ENCODE measurements at places on chromosomes 4 and X.

- DNase-seq, result no peak
These were observed 250.5 kb upstream of the PRKX start for GRCh38 chrX:3963980-3964379.

GRCh38 chr4:159398236-159398638, 295.4 kb downstream of the RAPGEF2 start:
- DNase-seq, result no peak

DNA sequence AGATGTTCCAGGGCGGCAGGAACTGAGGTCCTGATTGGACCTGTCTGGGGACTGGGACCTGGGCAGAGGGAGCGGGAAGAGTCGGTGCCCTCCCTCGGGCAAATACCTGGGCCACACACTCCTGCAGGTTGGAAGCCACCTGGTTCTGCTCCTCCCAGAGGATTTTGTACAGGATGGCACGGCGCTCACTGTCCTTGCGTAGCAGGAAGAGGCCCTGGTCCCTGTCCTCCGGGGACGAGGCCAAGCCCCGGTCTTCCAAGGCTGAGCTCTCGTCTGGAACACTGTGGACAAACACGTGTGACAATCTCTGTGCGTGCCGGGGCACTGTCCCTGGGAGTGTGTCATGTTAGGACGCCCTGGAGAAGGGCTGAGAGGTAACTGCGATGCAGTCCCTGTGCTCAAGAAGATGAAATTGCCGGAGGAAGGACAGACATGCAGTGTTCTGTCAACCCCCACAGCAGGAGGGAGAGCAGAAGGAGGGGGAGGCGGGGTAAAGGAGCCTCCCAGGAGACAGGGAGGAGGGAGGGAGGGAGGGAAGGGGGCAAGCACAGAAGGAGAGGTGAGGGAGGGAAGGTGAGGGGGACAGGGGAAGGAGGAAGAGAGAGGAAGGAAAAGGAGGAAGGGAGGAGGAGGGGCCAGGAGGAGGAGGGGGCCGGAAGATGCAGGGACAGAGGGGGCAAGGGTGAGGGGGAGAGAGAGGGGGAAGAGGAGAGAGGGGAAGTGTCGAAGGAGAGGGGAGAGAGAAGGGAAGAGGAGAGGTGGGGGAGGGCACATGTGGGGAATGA, 29.0 kb downstream of the PDHA1 start:
- DNase-seq, result peak; percentile 11

DNA sequence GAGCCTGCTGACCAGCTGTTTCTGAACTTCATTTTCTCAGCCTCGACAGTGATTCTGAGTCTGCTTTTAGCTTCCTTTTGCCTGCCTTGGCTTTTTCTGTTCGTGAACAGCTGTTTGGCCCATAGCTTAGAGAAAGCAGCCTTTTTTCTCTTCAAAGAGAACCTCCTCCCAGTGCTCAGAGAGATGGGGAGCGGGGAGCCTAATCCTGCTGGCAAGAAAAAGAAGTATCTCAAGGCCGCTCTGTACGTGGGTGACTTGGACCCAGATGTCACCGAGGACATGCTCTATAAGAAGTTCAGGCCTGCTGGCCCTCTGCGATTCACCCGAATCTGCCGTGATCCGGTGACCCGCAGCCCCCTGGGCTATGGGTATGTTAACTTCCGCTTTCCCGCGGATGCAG, 756 bp downstream of the PABPC5 start:
- no peak for DNase-seq

- DNase-seq, result no peak
These were observed 731.1 kb upstream of the DIAPH2 start for GRCh38 chrX:95953564-95953963.

DNA sequence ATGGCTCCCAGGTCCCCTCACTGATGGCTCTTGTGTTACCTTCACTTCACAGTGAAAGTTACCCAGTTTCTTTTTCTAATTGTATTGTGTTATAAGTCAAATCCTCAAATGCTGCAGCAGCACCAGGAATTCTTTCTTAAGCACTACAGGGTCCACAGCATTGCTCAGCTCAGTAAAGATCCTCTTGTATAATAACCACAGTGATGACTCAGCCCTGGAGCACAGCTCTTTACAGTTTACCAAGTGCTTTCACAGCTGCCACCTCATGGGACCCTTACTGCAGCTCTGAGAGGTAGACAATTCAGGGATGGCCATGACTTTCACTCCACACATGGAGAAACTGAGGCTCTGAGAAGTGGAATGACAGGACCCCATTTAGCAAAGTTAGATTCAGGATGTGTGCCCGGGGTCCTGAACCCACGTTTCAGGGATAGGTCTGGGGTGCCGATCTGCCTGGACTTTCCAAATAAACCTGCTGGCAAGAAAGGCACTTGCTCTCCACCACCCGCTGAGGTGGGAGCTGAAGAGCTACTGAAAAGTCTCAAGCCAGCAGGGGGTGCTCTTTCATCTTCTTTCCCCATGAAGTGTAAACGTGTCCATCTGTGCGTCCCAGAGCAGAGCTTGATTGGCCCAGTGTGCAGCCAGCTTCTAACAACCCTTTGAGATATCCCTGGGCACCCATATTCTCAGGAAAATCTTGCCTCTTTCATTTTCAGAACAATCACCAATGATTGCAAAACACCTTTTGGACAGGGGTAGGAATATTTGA, 35.7 kb upstream of the GABRQ start:
- DNase-seq, result peak; percentile 47

DNA sequence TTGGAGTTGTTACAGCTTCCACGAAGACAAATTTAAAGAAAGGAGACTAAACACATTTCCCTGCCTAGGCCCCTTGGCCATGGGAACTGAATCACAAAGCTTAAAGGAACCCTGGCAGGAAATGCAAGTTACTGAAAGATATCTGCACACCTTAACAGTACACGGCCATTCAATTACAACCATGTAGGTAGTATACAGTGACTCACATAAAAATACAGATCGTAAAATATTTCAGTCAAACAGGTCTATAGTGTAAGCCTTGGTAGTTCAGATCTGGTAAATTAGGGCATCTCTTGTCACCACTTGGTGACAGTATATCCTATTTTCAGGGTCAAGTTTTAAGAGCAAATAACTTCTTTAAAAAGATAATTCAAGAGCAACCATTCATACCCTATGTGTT, 112.0 kb downstream of the ATG4A start:
- DNase-seq, result no peak

GRCh38 chrX:41086627-41086932, 1.3 kb downstream of the USP9X start:
- DNase-seq, result no peak

DNA sequence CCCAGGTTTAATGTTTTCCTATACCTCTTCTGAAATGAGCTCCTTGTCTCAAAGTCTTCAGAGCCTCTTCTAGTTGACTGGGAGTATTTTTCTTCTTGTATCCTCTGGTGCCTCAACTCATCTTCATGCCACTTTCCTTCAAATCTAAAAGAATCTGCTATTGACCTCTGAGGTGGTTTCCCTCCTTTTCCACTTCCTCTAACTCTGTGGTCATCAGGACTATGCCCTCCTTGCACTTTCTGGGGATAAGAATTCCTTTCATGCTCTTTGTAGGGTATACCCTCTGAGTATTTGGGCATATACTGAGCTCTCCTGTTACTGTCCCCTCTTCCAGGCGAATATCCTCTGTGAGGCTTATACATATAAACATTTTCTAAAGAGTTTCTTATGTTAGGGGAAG, 24.8 kb downstream of the BCLAF3 start:
- DNase-seq, result no peak

- no peak for DNase-seq
These were observed 248.6 kb downstream of the ADAMTS3 start for GRCh38 chr4:72320223-72320948.

DNA sequence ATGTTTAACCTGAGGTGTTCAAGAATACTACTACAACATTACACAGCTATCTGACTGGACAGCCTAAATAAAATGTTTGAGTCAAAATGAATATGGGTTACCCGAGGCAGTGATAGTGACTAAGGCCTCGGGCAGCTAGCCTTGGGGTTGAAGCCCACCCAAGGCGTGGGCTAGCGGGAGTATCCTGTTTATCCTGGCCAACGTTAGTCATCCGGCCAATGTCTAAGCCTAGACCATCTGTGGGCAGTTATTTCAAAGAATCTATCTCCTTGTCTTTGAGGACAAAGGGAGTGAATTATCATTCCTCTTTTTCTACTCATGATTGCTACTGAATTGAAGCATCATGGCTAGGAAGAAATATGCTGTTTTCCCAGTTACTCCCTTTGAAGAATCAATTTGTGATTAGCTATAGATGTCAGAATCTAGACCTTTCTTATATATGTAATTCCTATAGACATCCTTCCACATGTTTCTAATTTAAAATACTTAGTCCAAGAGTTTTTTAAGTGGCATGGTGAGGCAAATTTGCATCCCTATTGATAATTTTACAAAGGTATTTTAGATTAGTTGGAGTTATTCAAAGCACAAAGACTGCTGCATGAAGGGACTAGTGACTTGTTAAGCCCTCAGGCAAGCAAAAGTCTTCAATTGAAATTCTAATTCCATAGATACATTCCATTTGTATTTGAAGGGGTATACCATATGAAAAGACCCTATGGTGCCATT, 6.0 kb upstream of the PDGFC start:
- no peak for DNase-seq

- DNase-seq, result no peak
These were observed 25.9 kb downstream of the HOPX start for GRCh38 chr4:56655209-56655626.

GRCh38 chr4:95637043-95637600, 88.3 kb upstream of the UNC5C start:
- no peak for DNase-seq

DNA sequence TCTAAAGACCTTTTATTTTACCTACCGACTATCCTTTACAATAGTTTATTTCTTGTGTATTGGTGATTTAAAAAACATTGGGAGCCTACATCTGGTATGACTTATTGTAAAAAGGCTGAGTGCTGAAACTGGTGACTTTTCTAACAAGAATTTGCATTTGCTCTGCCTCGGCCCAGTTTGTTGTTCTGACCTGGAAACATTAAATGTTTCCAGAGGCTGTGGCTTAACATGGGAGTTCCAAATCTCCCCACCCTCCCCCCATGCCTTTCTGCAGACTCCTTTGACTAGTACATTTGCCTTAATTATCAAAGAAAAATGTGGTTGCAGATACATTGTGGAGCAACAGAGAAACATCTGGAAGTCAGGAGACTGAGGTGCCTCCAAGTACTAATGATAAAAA, 39.8 kb downstream of the SPCS3 start:
- no peak for DNase-seq

DNA sequence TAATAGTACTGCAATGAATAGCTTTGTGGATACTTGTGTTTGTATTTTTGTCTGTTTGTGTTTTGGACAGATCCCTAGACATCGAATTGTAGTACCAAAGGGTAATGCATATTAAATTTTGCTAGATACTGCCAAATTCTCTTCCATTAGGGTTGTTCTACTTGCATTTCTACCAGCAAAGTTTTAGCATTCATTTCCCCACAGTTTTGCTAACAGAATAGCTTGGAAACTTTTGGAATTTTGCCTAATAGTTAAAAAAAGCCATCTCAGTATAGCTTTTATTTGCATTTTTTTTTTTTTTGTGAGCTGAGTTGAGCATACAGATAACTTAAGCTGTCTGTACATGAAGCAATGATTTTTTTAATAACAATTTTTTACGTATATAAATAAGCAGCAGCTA, 1084.9 kb downstream of the ADGRL3 start:
- DNase-seq, result no peak

- no peak for DNase-seq
These were observed 28.7 kb downstream of the PAPSS1 start for GRCh38 chr4:107691378-107691777.

DNA sequence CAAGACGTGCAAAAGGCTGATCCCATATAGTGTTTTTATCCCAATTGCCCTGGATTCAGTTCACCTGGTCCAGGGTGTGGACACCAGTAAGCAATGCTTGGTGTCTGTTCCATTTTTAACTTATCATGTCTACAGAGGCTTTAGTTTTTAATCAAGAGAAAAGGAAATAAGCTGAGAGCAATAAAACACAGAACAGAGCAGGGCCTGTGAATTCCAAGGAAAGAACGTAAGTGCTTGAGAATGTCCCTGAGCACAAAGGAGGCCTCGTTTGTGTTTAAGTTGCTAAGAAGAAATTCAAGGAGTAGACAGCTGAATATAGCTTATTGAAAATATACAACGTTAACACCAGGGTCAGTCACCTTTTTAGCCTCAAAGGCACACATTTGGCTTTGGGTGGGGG, 191.3 kb downstream of the GPC3 start:
- no peak for DNase-seq

DNA sequence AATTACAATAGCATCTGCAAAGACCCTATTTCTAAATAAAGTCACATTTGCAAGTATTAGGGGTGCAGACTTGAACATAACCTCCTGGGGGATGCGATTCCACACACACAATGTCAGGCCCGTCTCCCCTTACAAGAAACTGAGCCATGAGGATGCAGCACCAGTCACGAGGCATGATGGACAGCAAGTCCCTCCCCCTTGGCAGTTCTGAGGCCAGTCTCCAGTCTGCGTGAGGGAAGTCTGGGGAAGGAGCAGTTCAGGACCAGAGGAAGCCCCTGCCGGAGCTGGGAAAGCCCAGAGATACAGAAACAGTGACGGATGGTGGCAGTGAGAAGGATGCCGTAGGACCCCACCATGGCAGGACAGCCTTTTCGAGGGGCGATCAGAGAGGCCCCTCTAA, 9.4 kb downstream of the FAM53A start:
- no peak for DNase-seq

Measured in NCI-H2227 treated with DMSO at 0.1 percent for 48 hours (cell line).